Tibial nerve (tissue), 4 donors: ENCODE measurements at places on chromosomes 12 and 14. TPM values are rescaled to one million over a fixed set of nuclear protein-coding genes. Genes with fewer than 3 reads are reported as not detected.

- H3K36me3 ChIP-seq: no peaks in the 10 kb centered on the region
- no peaks in the 10 kb centered on the region for H3K27me3 ChIP-seq
- no peaks in the 10 kb centered on the region for H3K4me1 ChIP-seq
Observed at GRCh38 chr12:70788774-70789173, 131.8 kb downstream of the PTPRR start.

KRT75 gene
- total RNA-seq: not detected

GRCh38 chr12:1500095-1500801, 94.1 kb downstream of the FBXL14 start:
- no peaks in the 10 kb centered on the region for H3K36me3 ChIP-seq
- no peak overlapping the region for H3K4me3 ChIP-seq
- H3K27me3 ChIP-seq: no peaks in the 10 kb centered on the region
- no peak overlapping the region for H3K27ac ChIP-seq

DNA sequence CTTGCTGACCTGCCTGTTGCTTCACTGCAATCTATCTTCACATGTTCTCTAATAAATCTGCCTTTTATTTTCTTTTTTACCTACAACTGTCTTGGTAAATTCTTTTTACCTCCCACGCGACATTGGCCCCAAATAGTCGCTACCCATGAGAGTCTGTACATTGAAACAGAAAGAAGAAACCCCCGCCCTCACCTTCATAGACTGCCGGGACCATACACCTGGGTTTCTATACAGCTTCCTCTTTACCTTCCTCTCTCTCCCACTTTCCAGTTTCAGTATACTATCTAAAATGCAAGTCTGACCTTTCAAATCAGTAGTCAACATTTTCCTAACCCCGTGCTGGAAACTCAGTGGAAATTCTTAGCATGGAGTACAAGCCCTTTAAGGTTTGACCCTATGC, 4.8 kb downstream of the SLC8A3 start:
- no peak overlapping the region for H3K27ac ChIP-seq
- H3K4me1 ChIP-seq: peaks cover 13% of the 10 kb centered on the region
- H3K4me3 ChIP-seq: no peak overlapping the region
- H3K27me3 ChIP-seq: no peaks in the 10 kb centered on the region

CEP290 gene
- total RNA-seq: 38.7 TPM

HCAR1 gene
- 1.8 TPM for total RNA-seq

DMAC2L gene
- total RNA-seq: 21.4 TPM

DNA sequence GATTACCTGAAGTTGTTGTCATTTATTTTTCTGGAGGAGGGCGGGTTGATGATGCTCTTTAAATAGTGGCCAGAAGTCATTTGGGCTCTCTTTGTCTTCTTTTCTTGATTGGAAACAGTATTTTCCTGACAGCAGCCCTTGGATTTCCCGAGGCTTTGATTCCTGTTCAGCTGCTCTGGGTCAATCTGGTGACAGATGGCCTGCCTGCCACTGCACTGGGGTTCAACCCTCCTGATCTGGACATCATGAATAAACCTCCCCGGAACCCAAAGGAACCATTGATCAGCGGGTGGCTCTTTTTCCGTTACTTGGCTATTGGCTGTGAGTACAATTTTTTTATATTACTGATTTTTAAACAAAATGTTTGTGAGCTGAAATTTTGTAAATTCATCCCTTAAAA, 60.4 kb downstream of the ANAPC7 start:
- H3K4me1 ChIP-seq: no peaks in the 10 kb centered on the region
- no peak for DNase-seq
- H3K27me3 ChIP-seq: no peaks in the 10 kb centered on the region
- peaks cover 4% of the 10 kb centered on the region for H3K36me3 ChIP-seq
- H3K27ac ChIP-seq: no peak overlapping the region

BDKRB2 gene
- total RNA-seq: 26.8 TPM

BHLHE41 gene
- 6.5 TPM for total RNA-seq
